IMR-90 (cell line): ENCODE measurements at places on chromosomes 2 and 18. TPM values are rescaled to one million over a fixed set of nuclear protein-coding genes. Genes with fewer than 3 reads are reported as not detected.

The METAP1D gene
- 3.4 and 4.2 TPM in 2 replicates for total RNA-seq

The IL1F10 gene
- total RNA-seq: not detected in 2 replicates

DNA sequence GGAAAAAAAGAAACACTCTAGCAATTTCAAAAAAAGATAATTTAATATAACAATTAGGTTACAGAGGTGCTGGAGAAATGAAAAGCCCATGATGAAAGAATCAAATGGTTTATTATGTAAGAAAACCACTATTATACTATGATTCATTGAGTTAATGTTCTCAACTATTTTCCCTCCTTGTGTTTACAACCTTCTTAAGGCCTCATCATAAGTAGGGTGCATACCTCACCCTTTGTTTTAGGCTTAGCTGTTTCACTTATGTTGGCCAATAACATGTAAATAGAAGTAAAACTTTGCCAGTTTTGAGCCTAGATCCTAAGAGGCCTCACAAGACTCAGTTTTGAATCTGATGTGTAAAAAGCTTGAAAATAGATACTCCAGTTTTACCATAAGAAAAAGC is 418.3 kb upstream of the DDX18 start:
- no peak for DNase-seq

DNA sequence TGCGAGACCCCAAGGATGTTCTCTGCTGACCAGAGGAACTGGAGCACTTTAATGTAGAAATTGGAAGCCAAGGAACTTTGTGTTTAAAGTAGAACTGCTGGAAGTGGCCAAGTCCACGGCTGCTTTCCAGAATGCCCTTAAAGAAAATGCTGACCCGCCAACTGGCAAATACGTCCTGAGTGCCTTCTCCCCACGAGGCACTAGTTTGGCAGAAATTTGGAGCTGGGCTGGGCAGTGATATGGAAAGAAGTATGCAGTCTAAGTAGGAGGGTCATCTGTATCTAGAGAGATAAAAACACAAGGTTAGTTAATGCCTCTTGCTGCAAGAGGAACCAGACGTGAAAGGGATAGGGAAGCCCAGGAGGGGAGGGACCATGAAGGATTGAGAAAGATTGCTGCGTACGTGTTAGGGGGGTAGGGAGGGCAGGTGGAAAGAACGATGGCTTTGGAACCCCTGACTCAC is 59.3 kb upstream of the RFX8 start:
- DNase-seq: no peak

- no peak for DNase-seq
These were observed 256.7 kb downstream of the CAMKMT start for GRCh38 chr2:44618251-44619023.
